ENCODE measurements at places on chromosomes 2 and 18.

GRCh38 chr2:218865999-218866398 is 6.4 kb downstream of the WNT6 start:
- DNase-seq = no peak

DNA sequence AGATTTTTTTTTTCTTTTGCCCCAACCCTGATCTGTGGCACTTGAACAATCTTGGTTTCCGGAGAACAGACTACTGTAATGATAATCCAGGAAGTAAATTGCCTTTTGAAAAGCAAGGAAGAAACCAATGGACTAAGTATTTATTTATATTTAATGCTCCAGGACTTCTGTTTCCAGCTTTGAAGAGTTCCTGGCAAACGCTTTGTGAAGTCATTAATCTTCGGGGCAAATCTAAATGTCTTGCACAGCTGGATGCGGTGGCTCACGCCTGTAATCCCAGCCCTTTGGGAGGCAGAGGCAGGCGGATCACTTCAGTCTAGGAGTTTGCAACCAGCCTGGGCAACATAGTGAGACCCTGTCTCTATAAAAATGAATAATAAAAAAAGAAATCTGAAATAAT is 135.1 kb upstream of the GATA6 start:
- DNase-seq = no peak

DNA sequence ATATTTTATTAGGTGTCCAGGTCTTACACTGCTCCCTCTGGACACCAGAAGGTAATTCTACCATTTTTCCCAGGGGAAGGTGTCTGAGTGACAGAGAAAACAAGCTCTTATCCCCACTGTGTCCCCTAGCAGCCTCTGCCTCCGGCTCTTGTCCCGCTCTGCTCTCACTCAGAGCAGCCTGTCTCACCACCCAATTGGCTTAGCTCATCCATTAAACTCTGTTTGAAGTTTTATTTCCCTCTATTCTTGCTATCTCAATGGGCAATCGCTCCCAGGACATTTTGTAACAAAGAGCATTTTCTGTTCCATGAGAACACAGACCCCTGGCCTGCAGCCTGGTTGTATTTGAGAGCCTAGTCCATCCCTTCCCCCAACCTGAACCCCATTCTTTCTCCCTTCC is 90.6 kb upstream of the LDAH start:
- DNase-seq = no peak

DNA sequence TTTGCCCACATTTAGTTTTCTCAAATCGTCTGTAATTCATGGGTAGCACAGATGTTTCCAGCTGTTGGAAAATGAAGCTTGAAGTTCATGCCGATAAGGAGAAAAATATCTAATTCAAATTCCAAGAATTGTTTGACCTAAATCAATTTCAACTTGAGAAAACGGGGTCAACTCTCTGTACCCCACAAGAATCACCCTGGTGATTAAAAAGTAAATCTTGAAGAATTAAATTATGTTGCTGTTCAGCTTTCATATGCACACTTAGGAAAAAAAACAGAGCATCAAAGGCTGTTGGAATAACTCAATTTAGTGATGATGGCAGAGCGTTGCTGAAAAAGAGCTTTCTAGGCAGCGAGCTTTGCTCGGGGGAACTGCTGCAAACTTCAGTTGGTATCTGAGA is 43.0 kb downstream of the SLC4A3 start:
- no peak for DNase-seq

GRCh38 chr2:182416191-182416590 is 10.6 kb downstream of the PDE1A start:
- peak; percentile 30 for DNase-seq

DNA sequence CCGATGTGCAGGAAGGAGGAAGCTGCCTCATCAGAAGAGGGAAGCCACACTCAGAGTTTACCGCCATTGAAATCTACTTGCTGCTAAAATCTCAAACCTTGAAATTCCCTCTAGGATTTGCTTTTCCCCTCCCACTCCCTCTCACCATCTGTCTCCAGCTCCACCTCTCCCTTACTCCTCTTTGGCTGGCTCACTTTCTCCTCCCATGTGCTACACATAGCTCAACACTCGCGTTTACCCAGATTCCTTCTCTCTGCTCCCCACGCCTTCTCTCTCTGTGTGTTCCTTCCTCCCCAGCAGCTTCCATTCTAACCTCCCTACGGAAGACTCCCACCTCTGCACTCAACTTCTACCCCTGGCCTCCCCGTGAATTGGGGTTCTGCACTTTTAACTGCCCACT is 143.1 kb downstream of the DNER start:
- no peak for DNase-seq

DNA sequence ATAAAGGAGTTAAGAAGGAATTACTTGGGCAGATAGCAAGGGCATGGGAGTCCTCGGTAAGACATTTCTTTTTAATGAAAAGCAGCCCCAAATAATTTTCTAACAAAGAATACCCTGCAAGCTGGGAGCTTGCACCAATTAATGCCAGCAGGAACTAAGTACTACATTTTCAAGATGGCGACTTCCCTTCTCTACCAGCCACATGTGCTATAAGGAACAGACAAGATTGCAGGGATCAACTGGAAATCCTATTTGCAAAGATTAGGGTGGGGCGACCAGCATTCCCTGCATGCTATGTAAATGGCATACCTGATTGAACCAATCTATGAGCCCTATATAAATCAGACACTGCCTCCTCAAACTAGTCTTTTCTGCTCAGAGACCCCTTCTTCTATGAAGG is 827.5 kb downstream of the ADCYAP1 start:
- no peak for DNase-seq

GRCh38 chr2:65278531-65278981 is 50.9 kb downstream of the ACTR2 start:
- no peak for DNase-seq

DNA sequence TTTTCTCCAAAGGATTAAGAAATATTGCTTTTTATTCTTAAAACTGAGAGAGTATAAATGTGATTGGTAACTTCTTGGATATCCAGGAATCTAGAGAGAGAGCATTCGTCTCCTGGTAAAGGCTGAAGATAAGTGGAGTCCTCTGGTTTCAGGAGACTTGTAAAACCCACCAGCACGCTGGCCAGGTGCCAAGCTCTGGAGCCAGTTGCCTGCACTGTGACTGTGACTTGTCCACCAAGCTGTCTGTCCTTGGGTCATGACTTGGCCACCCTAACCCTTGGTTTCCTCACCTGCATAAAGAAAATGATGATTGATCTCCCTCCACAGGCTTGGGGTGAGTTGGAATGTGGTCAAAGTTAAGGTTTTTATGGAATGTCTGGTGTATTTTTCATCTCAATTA is 185.4 kb upstream of the NCKAP5 start:
- no peak for DNase-seq

- no peak for DNase-seq
These were observed 1.5 kb downstream of the XDH start for GRCh38 chr2:31413025-31413424.

- no peak for DNase-seq
These were observed 31.1 kb upstream of the PPP1R1C start for GRCh38 chr2:181954538-181954883.

DNA sequence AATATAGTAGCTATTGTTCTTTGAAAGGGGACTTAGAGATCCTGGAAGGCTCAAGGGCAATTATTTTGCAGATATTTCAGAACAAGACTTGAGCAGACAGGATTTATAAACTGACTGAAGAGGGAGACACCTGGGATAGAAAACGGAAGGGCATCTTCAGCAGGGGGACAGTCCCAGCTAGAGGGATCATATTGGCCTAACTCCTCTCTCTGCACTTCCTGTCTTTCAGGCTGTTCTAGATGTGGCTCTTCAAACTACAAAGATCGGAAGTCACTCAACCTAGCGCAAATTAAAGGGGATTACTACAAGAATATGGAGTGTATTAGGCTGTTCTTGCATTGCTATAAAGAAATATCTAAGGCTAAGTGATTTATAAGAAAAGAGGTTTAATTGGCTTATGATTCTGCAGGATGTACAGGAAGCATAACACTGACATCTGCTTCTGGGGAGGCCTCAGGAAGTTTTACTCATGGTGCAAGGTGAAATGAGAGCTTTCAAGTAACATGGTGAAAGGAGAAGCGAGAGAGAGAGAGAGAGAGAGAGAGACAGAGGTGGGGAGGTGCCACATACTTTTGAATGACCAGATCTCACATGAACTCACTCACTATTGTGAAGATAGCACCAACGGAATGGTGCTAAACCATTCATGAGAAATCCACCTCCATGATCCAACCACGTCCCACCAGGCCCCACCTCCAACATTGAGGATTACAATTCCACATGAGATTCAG is 5.3 kb upstream of the CTIF start:
- DNase-seq = no peak

- no peak for DNase-seq
These were observed 957.7 kb upstream of the GYPC start for GRCh38 chr2:125698280-125698679.

- no peak for DNase-seq
These were observed 83.9 kb upstream of the TMEM178A start for GRCh38 chr2:39581866-39582265.

GRCh38 chr2:198371921-198372543 is 567.6 kb downstream of the PLCL1 start:
- no peak for DNase-seq

DNA sequence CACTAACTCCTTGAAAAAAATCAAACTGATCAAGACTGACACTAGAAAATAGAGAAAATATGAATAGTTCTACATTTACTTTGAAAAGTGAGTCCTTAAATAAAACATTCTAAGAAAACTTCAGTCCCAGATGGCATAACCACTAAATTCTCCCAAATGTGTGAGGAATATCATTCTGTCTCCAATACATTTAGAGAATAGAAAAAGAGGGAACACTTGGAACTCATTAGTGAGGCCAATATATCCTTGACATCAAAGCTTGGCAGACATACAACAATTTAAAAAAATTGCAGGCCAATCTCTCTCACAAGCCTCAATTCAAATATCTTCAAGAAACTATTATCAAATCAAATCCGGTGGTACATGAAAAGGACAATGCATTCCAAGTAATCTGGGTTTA is 79.3 kb upstream of the TMEM247 start:
- DNase-seq = no peak

- peak; percentile 42 for DNase-seq
These were observed 56.3 kb upstream of the FZD5 start for GRCh38 chr2:207825978-207826377.

- no peak for DNase-seq
These were observed 131.5 kb upstream of the SMAD2 start for GRCh38 chr18:48061781-48062570.

DNA sequence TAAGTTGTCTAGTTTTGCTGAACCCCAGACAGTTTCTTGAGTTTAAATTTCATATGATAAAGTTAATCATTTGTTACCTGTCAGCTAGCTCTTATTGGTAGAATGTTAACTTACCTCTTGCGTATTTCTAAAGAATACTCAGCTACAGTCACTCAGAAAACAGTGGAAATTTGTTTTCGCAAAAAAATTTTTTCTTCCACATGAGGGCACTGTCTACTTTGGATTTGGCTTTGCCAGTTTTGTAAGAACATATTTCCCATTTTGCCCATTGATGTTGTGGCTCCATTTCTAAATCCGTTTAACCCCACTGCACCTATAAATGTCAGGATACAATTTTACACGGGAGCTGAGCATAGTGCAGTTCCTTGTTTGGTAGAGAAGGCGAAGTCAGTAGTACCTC is 19.1 kb upstream of the GCFC2 start:
- peak; percentile 31 for DNase-seq

- DNase-seq = no peak
These were observed 19.1 kb downstream of the MRPS9 start for GRCh38 chr2:105057005-105057404.

DNA sequence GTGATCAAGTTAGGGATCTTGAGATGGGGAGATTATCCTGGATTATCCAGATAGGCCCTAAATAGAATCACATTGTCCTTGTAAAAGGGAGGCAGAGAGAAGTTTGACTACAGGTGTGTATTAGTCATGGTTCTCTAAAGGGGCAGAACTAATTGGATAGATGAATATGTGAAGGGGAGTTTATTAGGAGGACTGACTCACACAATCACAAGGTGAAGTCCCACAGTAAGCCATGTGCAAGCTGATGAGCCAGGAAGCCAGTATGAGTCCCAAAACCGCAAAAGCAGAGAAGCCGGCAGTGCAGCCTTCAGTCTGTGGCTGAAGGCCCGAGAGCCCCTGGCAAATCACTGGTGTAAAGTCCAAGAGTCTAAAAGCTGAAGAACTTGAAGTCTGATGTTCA is 275.8 kb downstream of the KCNS3 start:
- no peak for DNase-seq

DNA sequence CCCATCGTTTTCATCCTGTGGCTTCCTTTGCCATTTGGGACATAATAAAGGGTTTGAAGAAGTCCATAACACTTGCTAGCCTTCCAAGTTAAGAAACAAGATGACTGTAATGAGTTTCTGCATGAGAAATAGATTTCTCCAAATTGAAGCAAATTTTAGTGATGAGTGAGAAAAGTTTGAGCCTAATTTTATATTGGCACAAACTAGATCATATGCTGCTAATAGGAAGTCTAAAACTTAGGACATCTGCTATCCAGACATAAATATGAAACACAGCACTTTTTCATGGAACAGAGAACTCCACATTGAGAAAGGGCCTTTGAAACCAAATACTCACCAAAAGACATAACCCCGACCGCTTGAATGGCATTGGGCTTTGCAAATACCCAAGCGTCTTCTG is 39.8 kb downstream of the SLC38A11 start:
- DNase-seq = no peak

GRCh38 chr2:69735686-69736085 is 6.2 kb upstream of the ANXA4 start:
- no peak for DNase-seq

DNA sequence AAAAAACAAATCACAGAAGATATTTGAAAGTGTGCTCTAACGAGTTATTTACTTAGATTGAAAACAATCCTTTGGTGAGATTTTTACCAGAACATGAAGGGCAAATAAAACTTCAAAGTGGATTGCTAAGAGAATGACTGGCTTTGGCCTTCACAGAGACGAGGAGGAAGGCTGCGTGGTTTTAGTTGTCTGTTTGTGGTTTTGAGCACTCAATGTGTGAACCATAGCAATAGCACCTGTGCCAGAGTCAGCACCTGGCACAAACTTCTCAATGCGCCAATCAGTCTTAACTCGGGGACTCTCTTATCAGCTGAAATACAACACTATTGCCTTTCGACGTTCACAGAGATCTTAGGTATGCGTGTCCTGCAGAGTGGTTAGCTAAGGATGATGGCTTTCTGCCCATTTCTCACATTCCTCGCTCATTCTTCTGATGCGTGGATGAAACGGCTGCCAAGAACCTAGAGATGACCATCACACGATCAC is 70.0 kb downstream of the MBP start:
- no peak for DNase-seq

- DNase-seq = no peak
These were observed 56.6 kb downstream of the ZNF804A start for GRCh38 chr2:184654945-184655344.

Data from NCI-H1694 treated with DMSO at 0.1 percent for 48 hours (cell line).